ENCODE measurements at places on chromosomes 3 and 15.

- no peak for DNase-seq
Observed at GRCh38 chr15:68967948-68968347, 37.6 kb downstream of the SPESP1 start.

- no peak for DNase-seq
Observed at GRCh38 chr3:73164622-73165021, 103.2 kb downstream of the EBLN2 start.

DNA sequence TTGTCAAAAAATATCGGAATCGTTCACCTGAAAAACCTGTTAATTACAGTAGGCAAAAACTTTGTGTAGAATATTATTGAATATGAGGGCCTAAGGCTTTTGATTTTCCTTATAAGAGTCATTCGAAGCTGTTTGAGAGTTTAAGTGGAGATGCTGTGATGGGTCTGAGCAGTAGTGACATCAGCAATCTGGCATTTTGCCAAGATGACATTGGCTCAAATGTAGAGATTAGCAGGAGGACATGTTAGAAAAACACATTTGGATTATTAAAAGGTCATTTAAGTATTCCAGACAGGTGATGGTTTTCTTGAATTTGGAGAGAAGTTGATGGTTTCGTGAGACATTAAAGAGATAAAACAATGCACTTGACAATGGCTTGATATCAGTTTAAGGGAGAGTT is 12.9 kb downstream of the OR5AC2 start:
- no peak for DNase-seq

DNA sequence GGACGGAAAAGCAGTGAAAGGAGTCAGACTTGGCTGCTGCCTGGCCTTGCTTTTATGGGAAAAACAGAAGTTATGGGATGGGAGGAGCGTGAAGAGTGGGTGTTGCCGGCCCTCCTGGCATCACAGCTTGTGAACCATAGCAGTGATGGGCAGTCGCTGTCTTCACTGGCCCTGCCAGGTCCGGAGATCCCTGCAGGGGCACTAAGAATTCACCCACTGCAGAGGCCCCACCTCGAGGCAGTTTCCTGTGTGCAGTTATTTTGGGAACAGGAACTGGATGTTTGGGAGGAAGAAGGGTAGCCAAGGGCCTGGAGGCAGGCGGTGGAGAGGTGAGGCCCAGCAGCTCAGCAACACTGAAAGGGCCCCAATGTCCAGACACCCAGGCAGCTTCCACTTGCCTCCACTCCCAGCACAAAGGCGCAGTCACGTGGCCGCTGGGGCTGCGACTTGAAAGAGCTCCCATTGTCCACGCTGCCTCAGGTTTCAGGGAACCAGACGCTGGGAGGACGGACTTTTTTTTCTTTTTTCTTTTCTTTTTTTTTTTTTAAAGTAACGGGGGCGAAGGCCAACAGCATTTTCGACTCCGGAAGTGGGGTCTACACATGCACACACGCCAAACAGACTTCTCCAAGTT is 255.6 kb downstream of the ZNF621 start:
- no peak for DNase-seq

DNA sequence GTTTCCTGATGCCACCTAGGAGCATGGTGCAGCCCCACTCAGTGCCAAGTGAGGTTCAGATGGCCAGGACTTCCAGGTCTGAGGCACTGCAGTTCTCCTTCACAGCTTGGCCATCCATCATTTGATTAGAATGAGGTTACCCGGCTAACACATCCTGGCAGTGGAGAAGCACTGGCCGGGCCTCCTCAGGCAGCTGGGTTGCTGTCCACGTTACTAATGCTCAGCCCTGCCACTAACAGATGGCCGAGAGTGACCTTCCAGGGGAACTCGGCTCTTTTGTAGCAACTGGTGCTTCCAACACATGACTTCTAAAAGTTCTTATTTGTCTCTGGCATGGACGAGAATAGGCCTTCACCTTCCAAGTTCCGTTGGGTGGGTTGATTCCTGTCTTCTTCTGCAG is 204.6 kb upstream of the CFAP20DC start:
- DNase-seq = no peak

DNA sequence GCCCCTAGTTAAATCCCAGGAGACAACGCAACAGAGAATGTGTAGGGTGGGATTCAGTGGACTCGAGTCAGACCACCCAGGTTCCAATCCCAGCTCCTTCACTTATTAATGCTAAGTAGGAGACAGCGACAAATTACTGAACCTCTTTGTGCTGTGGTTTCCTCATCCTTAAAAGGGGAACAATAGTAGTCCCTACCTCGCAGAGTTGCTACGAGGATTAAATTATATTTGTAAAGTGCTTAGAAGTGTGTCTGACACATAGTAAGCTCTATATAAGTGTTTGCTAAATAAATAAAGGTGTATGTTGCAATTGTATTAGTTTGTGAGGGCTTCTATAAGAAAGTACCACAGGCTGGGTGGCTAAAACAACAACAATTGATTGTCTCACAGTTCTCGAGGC is 58.0 kb upstream of the PPARG start:
- DNase-seq = no peak

- no peak for DNase-seq
Observed at GRCh38 chr15:40053079-40053830, 14.3 kb upstream of the SRP14 start.

GRCh38 chr15:73928971-73929627 is 2.8 kb downstream of the LOXL1 start:
- no peak for DNase-seq

- DNase-seq = peak; percentile 48
Observed at GRCh38 chr3:70716832-70717231, 404.4 kb upstream of the MDFIC2 start.

GRCh38 chr3:145798696-145799537 is 362.1 kb downstream of the PLOD2 start:
- no peak for DNase-seq

GRCh38 chr3:179651687-179652446 is 973 bp upstream of the USP13 start:
- DNase-seq = no peak

DNA sequence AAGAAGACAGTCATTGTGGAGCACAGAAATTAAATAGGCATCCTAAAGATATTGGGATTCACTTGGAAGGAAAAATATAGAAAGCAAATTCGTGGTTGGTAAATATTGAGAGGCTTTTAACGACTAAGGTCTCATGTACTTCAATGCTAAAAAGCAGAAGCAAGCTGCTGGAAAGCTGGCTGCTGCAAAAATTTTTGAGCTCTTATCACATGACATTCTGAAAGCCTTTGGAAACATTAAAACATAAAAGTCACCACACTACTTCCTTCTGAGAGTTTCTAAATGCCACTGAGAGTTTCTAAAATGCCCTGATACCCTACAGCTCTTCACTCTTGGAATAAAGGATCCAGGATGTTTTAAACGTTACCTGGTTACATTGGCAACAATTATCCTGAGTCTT is 39.0 kb upstream of the CBLB start:
- no peak for DNase-seq

DNA sequence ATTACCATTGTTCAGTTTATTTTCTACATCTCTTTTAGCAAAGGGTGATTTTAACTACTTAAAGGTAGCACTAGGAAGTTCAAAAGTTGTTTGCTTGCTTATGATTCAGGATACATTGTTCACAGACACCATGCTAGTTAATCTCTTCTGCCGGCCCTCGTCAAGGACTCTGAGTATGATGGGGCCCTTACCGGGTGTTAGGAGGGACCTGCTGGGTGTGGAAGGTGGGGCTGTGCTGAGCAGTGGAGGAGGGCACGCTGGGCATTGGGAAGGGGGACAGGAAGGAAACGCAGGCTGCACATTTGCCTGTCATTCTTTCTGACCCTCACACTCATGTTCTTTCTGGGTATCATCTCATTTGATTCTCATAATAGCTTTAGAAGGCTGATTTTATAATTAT is 65.1 kb upstream of the MYZAP start:
- no peak for DNase-seq

DNA sequence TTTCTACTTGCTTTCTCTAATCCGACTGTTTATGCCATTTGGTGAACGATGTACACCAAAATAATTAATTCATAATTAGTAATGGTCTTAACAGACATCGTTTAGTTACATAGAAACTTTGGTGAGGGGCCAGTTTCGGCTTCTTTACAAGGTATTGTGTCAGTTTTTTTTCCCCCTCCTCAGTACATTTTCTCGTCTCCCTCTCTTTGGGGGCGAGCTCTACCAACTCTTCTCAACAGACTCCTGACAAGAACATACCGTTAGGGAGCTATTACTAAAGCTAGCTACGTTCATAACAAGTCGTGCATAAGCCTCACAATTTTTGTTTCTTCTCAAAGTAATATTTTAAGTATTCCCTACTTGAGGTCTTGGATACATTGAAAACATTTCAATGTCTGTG is 1.4 kb downstream of the U2SURP start:
- DNase-seq = no peak

DNA sequence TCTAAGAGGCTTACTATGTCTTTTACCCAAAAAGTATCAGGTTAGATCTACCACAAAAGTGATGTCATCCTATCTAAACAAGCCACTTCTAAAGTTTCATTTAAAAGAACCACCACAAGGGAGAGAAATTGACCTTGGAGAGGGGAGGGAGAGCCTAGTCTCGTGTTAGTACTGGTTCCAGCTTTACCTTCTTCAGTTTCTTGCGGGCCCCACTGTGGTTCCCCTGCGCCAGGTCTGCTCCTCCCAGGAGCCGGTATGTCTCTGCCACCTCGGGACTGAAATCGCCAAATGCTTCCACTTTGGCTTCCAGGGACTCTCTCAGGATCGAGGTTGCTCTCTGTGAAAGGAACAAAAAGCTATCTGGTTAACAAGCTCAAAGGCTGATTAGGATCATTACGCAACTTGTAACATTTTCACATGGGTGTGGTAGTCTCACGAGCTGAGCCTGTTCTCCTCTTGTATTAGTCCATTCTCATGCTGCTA is 51.1 kb downstream of the SYNM start:
- DNase-seq = peak; percentile 65

- peak; percentile 69 for DNase-seq
Observed at GRCh38 chr3:125087768-125088391, 32.1 kb upstream of the HEG1 start.

DNA sequence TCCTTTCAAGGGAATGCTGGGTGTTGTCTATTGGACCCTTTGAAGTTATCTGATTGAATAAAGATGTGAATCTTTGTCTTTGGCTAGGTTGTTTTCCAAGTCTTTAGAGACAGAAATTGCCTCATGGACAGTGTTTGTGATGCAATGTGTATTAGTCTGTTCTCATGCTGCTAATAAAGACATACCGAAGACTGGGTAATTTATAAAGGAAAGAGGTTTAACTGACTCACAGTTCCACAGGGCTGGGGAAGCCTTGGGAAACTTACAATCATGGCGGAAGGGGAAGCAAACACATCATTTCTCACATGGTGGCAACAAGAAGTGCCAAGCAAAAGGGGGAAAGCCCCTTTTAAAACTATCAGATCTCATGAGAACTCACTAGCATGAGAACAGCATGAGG is 88.8 kb upstream of the PLXND1 start:
- peak; percentile 37 for DNase-seq

DNA sequence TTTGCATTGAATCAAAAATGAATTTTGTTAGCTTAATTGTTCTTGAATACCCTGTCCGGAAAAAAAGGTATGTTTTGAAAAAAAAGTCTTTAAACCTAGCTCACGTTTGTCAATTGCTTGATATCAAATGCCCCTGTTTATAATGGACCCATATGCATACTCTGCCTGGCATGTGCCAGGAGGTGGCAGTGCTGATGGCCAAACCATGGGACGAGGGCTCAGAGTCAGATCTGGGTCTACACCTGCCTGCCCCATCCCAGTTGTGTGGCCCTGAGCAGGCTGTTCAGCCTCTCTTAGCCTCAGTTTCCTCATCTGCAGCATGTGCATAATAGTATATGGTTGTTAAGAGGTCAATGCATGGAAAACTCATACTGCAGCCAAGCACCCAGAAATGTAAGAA is 38.8 kb downstream of the PRKCD start:
- no peak for DNase-seq

- DNase-seq = peak; percentile 25
Observed at GRCh38 chr3:44906997-44907396, 32.6 kb downstream of the TGM4 start.

DNA sequence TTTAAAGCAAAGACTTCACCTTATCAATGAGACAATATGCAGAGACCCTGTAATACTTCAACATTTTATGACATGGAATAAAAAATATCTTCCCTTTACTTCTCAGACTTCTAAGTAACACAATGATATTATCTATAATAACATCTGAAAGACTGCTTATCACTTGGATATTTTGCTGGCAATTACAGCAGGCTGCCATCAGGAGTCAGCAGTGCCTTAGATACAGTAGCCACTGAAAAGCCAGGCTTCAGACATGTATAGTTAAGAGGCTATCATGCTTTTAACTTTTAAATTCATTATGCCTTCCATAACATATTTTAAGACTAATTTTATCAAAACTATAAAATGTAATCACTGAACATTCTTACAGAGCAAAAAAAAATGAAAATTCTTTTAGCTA is 227.5 kb downstream of the NEK10 start:
- no peak for DNase-seq

DNA sequence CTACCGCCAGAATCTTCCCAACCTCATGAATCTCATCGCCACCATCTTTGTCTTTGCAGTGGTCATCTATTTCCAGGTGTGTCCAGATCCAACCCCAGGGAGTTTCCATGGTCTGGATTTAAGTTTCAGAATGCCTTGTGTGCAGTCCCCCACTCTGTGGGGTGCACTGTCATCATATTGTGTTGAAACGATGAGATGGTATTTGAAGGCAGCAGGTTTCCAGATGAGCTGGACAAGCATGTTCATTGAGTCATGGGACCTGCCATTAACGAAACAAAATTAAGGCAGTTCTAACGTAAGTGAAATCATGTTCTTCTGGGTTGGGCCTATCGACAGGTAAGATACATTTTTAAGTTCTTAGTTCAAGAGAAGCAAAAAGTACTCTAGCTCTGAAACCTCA is 12.7 kb downstream of the SEC61A1 start:
- no peak for DNase-seq

- no peak for DNase-seq
Observed at GRCh38 chr15:94080989-94081605, 150.3 kb upstream of the MCTP2 start.

DNA sequence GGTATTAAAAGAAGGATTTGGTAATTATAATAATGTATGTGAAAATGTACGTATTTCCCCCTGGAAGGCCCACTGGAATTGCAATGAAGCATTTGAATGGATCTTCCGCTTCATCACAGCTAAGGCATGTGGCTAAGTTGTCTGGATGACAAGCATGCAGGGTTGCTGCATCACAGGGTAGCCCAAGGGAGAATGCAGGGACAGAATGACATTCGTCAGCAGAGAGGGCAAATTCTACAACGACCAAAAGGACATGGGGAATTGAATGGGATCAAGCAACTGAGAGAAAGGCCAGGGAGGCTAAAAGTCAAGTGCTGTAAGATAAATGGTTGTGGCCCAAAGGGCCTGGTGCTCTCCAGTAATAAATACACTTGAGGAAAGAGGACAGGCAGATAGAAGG is 95.4 kb downstream of the ISL2 start:
- DNase-seq = peak; percentile 22

- DNase-seq = no peak
Observed at GRCh38 chr3:139219463-139219862, 124.4 kb upstream of the MRPS22 start.

DNA sequence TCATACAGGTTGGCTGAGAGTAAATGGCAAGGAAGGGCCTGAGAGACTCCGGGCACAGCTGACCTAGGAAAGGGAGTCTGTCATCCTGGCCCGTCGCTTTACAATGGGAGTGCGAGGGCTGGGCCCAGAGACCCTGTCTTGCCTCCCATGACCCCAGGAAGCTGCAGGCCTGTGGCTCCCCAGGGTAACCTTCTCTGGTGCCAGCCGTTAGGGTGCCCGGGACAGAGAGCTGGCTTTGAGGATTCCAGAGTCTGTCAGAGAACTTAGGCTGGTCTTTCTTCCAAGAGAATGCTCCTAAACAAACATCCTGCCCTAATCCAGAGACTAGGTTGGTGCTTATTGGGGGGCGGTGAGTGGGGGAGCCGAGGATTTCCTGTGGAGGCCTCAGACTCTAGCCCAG is 18.5 kb downstream of the ZNF710 start:
- DNase-seq = no peak
